ENCODE measurements at places on chromosomes 6 and 20. TPM values are rescaled to one million over a fixed set of nuclear protein-coding genes. Genes with fewer than 3 reads are reported as not detected.

Gene C20orf204
- total RNA-seq, result 0.62 TPM

Gene HSD17B8
- 23.3 TPM for total RNA-seq

DNA sequence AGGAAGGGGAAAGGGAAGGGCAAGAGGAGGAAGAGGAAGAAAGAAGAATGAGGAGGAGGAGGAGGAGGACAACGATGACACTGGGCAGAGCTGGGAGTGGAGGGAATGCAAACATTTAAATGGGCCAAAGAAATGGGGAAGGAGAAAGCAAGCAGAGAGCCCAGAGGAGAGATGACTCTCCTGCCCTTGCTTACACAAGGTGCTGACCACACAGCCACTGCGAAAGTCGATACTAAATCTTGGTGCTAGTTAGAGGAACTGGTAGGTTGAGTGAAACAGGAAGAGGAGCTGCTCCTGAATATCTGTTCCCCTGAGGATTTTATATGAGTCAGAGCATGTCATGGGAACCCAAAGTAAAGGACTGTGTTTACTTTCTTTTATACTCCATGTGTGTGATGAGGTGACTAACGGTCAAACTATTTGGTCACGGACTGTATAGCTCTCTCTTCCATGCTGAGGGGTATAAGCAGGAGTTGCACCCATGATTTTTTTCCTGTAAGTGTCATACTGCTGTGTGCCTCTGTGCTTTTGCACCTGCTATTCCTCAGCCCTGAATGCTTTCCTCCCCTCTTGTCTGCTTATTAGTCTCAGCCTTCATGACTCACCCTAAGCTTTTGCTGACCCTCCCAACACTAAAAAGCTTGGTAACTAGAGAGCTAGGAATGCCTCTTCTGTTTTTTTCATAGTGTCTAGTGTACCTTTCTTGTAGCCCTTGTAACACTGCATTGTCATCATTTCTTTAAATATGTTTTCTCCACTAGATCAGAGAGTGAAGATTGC lies 9.5 kb upstream of the PAQR8 start:
- no peaks in the 10 kb centered on the region for H3K36me3 ChIP-seq
- H3K4me1 ChIP-seq, result no peaks in the 10 kb centered on the region
- DNase-seq, result no peak
- no peak overlapping the region for H3K4me3 ChIP-seq
- H3K27ac ChIP-seq, result no peak overlapping the region

DNA sequence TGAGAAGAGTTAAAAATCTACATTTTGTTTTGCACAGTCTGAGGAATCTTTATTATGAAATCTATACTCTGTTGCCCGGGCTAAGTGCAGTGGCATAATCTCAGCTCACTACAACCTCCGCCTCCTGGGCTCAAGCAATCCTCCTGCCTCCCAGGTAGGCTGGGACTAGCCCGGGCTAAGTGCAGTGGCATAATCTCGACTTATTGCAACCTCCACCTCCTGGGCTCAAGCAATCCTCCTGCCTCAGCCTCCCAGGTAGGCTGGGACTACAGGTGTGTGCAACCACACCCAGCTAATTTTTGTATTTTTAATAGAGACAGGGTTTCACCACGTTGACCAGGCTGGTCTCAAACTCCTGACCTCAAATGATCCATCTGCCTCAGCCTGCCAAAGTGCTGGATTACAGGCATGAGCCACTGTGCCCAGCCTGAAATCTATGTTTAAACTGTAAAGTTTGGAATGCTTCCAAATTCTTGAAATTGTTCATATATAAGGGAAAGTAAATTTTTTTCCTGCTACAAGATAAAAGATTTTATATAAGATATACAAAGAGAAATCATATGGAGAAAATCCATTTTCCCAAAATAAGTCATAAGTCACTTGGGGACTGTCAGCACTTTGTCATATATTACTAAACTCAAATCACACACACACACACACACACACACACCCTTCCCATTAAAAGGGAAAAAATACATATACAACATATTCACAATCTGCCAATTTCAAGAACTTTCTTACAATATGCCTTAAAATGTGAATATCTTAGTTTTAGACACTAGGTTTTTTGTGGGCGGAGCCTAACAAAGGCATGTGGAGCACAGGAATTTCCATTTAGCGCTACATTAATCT lies 19.4 kb downstream of the PTPRK start:
- no peak overlapping the region for H3K27ac ChIP-seq
- H3K4me1 ChIP-seq, result no peaks in the 10 kb centered on the region
- H3K4me3 ChIP-seq, result no peak overlapping the region
- H3K36me3 ChIP-seq, result no peaks in the 10 kb centered on the region

DNA sequence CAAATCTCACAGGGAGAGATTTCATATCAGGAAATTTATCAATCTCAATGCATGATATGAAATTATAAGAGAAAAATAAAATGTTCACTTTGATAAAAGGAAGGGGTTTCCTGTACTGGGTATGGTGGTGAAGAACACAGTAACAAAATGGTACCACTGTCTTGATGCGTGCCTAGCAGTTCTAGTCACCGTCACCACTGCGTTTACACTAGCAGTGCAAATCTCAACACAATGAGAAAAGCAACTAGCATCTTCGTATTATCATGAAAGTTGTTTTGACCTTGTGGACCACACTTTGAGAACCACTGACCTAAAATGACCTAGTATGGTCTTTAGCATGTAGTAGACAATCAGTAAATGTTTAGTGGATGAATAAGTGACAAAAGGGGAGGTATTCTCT lies 68.4 kb upstream of the ADGRF4 start:
- no peak for DNase-seq
- no peak overlapping the region for H3K27ac ChIP-seq
- H3K27me3 ChIP-seq, result no peaks in the 10 kb centered on the region
- H3K36me3 ChIP-seq, result no peaks in the 10 kb centered on the region
- no peak overlapping the region for H3K4me3 ChIP-seq

All from heart right ventricle (tissue), 16 donors.